ENCODE measurements at places on chromosomes 2 and 18.

DNA sequence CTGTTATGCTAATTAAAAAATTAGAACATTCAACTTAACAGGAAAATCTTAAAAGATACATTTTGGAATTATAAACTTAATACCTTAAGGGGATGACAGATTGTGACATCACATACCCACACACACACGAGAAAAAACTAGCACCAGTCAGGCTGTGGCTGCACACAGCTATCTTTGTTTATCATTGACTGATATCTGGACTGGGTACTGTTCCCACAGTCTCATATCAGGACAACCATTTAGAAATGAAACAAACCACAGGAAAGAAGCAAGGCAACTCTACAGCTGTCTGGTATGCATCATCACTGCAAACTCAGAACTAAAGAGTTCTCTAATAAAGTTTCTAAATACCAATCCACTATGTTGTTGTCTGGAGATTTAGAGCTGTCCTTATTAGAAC is 210.9 kb upstream of the SMAD7 start:
- DNase-seq: no peak

- no peak for DNase-seq
Observed at GRCh38 chr2:240403396-240404104, 31.9 kb upstream of the GPC1 start.

DNA sequence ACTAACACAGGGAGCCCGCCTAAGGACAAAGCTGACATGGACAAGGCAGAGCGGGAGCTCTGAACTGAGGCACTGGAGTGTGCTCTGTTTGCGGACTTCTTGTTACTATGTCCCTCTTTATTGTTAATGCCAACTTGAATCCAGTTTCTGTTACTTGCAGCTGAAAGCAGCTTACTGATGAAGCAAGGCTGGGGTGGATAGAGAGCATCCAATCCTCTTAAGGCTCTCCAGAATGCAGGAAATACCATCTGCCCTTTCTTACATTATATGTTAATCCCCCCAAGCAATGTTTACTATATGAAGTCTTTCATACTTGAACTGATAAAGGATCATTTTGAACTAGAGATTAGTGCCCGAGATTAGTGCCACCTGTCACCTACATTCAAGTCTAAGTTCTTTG is 9.4 kb downstream of the FAM210A start:
- DNase-seq: no peak

DNA sequence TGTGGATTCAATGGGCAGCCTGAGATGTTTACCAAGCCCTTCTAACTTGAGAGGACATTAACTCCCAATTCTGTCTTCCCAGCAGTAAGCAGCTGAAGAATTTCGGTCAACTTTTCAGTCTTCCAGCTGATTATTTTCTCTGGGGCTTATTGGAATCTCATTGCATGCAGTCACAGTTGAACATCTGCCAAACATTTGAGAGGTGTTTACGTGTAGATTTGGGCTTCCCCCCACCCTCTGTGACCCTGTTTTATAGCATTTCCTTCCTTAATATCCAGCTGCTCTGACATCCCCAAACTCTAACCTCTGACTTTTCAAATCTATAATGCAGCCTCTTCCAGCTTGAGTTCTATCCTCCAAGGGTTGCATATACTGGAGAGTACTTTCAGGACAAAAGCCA is 16.5 kb upstream of the VIT start:
- no peak for DNase-seq

GRCh38 chr2:20641123-20641985 is 9.5 kb downstream of the HS1BP3 start:
- DNase-seq: no peak

- DNase-seq: no peak
Observed at GRCh38 chr2:15813481-15814266, 126.7 kb upstream of the MYCN start.

- DNase-seq: no peak
Observed at GRCh38 chr2:118837621-118838020, 9.8 kb downstream of the EN1 start.

GRCh38 chr2:65934992-65935629 is 499.8 kb upstream of the MEIS1 start:
- DNase-seq: no peak

GRCh38 chr2:201127570-201127969 is 11.6 kb downstream of the CFLAR start:
- no peak for DNase-seq

DNA sequence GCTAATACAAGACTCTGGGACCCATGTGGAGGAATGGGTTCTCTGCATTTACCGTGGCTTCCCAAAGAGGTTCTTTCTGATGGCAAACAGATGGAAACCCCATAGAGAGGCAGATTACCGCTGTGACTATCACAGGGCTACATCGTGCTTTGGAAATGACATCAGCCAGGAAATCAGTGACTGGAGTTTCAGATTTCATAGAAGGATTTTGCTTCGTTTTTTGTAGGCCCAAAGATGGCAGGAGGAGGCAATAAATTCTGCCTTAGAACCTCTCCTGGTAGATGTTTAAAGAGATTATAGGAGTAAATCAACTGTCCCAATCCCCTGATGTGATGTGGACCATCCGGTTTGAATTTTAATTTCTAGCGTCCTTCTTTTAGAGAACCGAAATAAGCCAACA is 214.1 kb downstream of the AGPS start:
- no peak for DNase-seq

DNA sequence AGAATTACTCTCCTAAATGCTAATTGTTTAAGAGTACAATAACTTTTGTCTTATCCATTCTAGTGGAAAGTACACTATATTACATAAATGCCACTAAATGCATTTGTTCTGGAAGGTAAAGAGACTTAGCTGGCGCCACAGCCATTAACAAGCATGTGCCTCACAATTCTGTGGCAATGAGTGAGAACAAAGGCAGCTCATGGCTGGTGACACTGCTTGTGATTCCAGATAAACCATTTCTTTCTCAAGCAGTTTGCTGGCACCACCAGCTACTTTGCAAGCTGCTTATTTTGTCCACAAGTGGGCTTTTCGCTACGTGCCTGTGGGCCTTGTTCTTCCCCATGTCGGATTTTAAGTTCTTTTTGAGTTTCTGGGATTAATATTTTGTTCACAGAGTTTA is 147.6 kb upstream of the SMAD7 start:
- DNase-seq: no peak

- no peak for DNase-seq
Observed at GRCh38 chr18:63317556-63317946, 2.0 kb downstream of the BCL2 start.

DNA sequence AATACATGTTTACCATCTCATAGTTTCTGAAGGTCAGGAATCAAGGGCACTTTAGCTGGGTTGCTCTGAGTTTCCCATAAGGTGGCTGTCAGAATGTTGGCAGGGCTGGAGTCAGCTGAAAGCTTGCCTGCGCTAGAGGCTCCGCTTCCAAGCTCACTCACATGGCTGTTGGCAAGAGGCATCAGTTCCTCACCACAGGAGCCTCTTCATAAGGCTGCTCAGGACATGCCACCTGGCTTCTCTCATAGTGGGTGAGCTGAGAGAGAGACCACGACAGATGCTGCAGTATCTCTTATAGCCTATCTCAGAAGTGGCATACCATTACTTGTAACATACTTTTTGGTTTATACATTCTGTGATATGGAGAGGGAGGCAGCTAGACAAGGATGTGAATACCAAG is 7.2 kb downstream of the HADHB start:
- DNase-seq: no peak

DNA sequence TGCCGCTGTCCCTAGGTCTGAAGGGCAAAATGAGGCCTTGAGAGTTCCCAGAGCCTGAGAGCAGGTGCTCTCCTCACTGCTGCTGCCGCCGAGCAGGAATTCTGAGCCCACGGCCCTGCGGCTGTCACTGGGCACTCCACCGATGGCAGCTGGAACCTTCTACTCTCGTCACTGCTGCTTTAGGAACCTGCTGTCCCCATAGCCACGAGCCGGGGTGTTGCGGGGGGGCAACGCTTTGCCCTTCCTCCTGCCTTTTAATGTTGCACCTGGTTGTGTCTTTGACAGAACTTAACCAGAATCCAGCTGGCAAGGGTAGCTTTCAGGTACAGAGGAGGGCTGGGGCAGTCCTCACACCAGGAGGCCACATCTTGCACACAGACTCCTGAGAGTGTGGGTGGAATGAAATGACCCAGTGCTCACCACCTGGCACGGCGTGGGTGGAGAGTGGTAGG is 32.3 kb downstream of the NCK2 start:
- no peak for DNase-seq

GRCh38 chr18:58570360-58571064 is 58.4 kb downstream of the ALPK2 start:
- DNase-seq: no peak

GRCh38 chr2:219452361-219453317 is 18.0 kb downstream of the SPEG start:
- no peak for DNase-seq

Data from germinal center (tissue), 1 donor.